ENCODE measurements at places on chromosomes 12 and 14.

DNA sequence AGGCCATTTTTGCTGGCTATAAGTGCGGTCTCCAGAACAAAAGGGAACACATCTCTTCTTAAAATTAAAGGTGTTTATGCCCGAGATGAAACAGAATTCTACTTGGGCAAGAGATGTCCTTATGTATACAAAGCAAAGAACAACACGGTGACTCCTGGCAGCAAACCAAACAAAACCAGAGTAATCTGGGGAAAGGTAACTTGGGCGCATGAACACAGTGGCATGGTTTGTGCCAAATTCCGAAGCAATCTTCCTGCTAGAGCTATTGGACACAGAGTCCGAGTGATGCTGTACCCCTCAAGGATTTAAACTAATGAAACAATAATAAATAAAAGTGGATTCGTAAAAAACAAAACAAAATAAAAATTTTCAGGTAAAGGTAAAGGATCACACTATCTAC, 33.4 kb downstream of the PKP2 start:
- DNase-seq: no peak

- DNase-seq: peak; percentile 46
Observed at GRCh38 chr12:66003951-66004350, 126.6 kb downstream of the LLPH start.

- no peak for DNase-seq
Observed at GRCh38 chr12:71994715-71995114, 56.1 kb downstream of the TPH2 start.

DNA sequence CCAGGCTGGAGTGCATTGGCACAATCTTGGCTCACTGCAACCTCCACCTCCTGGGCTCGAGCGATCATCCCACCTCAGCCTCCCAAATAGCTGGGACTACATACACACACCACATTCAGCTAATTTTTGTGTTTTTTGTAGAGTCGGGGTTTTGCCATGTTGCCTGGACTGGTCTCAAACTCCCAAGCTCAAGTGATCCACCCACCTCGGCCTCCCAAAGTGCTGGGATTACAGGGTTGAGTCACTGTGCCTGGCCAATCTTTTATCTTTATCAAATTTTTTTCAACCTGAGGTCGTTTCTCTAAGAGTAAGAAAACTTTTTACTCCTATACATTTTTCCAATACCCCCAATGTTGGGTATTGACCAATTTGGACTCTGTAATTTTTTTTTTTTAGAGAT, 40.0 kb upstream of the NAP1L1 start:
- no peak for DNase-seq

- DNase-seq: no peak
Observed at GRCh38 chr12:40207551-40207950, 17.2 kb upstream of the LRRK2 start.

- no peak for DNase-seq
Observed at GRCh38 chr12:10967409-10967808, 19.3 kb downstream of the TAS2R50 start.

DNA sequence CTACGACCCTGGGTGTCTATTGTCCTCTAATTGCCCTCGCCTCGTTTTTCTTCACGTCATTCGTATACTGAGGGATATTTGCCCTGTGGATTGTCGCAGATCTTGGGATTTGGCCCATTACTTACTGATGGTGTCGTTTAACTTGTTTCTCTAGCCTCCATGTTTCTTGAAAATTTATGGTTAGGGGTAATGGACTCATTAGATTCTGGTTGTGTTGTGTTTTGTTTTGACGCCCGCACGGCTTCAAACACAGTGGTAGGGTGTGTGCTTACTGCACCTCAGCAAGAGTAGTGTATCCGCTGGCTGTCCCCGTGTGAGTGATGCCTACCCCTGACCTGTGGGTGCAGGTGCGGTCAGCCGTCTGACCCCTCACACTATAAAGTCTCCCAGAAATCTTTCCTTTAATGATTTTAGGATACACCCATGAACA, 874 bp upstream of the RNU6-8 start:
- DNase-seq: no peak

DNA sequence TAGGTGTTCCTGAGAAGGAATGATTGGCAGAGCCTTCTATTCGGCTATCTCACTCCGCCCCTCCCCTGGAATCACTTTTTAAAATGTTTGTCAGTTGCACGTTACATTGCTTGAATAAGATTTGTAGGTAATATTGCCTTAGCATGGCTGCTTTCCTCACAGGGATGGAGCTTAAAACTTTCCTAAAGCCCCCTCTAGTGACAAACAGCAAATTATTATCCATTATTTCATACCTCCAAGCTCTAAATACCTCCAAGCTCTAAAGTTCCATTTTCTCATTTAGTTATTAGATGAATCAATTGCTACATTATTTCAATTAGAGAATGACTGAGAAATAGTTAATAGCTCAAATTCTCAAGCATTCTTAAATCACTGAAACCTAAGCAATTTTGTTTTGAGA, 5.1 kb upstream of the SPATA7 start:
- DNase-seq: peak; percentile 1

DNA sequence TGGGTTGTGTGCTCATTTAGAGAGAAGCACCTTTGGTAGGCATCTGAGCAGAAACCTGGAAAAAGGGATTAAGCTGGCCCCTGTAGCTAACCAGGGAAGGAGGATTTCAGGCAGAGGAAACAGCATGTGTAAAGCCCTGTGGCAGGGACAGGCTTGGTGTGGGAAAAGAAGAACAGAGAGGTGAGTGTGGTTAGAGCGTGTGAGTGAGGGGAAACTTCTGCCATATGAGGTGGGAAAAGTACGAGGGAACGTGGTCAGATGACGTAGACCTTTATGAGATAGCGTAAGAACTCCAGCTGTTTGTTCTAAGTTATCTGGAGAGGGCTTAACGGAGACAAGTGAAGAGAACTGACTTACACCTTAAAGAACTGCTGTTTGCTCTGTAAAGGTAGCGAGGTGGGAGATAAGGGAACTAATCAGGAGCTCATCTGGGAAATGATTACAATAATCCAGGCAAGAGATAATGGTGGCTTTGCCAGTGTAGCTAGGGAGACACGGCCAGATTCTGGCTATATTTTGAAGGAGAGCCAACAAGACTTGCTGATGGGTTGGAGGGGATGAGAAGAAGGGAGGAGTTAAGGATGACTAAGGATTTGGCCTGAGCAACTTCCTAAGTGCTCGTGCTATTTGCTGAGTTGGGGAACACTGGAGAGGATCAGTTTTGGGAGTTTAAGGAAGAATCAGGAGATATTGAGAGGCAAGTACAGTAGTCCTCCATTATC, 234.0 kb downstream of the ETNK1 start:
- DNase-seq: no peak

DNA sequence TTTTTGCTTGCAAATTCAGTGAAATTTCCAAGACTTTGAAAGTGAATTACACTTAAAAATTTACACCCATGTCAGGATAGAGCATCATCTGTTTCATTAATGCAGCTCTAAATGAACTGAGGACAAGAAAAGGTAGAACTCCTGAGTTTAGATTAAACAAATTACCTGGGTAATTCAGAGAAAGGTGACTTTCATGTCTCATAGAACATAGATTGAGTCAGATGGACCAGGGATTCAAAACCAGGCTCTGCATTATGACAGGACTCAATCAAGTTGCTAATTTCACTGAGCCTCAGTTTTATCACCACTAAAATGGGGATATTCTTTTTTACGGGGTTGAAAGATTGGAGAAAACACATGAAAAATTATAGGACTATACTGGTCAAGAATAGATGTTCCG, 4.5 kb downstream of the ARHGDIB start:
- DNase-seq: no peak

Measured in inflammatory macrophage treated with lipopolysaccharide for 4 hours (primary cell).